Left ventricle myocardium superior (tissue), 1 donor: ENCODE measurements at places on chromosomes 7 and 10. TPM values are rescaled to one million over a fixed set of nuclear protein-coding genes. Genes with fewer than 3 reads are reported as not detected.

DBF4 gene
- total RNA-seq: 1.5 TPM

XRCC2 gene
- total RNA-seq: 0.67 TPM

UNCX gene
- not detected for total RNA-seq

LIPN gene
- total RNA-seq: 0.22 TPM

INMT gene
- 50.2 TPM for total RNA-seq

PTPN20 gene
- total RNA-seq: 15.7 TPM

UPK3BL2 gene
- total RNA-seq: 2.9 TPM

DEPP1 gene
- 32.2 TPM for total RNA-seq

CPED1 gene
- 32.8 TPM for total RNA-seq
